ENCODE measurements at places on chromosomes 5 and 9. TPM values are rescaled to one million over a fixed set of nuclear protein-coding genes. Genes with fewer than 3 reads are reported as not detected.

Gene ADCY2
- total RNA-seq: 0.35 TPM

Gene ARL15
- total RNA-seq: 7.2 TPM

Gene FAM221B
- total RNA-seq: not detected

Gene ABO
- total RNA-seq: not detected
